ENCODE measurements at places on chromosomes 2 and 18. TPM values are rescaled to one million over a fixed set of nuclear protein-coding genes. Genes with fewer than 3 reads are reported as not detected.

The RNF152 gene
- 11.1 TPM for total RNA-seq

The AQP12B gene
- not detected for total RNA-seq

The CRYGC gene
- total RNA-seq, result not detected

The KIF3C gene
- 15.1 TPM for total RNA-seq

The NTSR2 gene
- total RNA-seq, result not detected

The TOGARAM2 gene
- not detected for total RNA-seq

The RNF181 gene
- 206 TPM for total RNA-seq

The GPAT2 gene
- 0.63 TPM for total RNA-seq

The APCDD1 gene
- 0.35 TPM for total RNA-seq

The MROH2A gene
- total RNA-seq, result not detected

The ITPRIPL1 gene
- total RNA-seq, result 0.99 TPM

The SPIRE1 gene
- total RNA-seq, result 21.4 TPM

The DLX1 gene
- total RNA-seq, result not detected

The AP1S3 gene
- total RNA-seq, result 75.5 TPM

The POTEI gene
- total RNA-seq, result not detected

The CCL20 gene
- 17.5 TPM for total RNA-seq

The PLEK gene
- total RNA-seq, result 0.05 TPM

The VIL1 gene
- total RNA-seq, result not detected

The EVX2 gene
- not detected for total RNA-seq

The EFHD1 gene
- 0.21 TPM for total RNA-seq

The SLC4A5 gene
- 0.14 TPM for total RNA-seq

The DSEL gene
- total RNA-seq, result 1.4 TPM

The CTNNA2 gene
- not detected for total RNA-seq

The FKBP1B gene
- 29.4 TPM for total RNA-seq

The CFAP65 gene
- total RNA-seq, result not detected

The CCBE1 gene
- total RNA-seq, result 0.85 TPM

The PREB gene
- 59.9 TPM for total RNA-seq

The NPHP1 gene
- 4.1 TPM for total RNA-seq

The SERPINB8 gene
- total RNA-seq, result 17.1 TPM

The CHST9 gene
- total RNA-seq, result 3.0 TPM

The SEPTIN2 gene
- total RNA-seq, result 226 TPM

The TMEM163 gene
- total RNA-seq, result not detected

The AMER3 gene
- total RNA-seq, result not detected

The GKN2 gene
- total RNA-seq, result not detected

The LCLAT1 gene
- 19.8 TPM for total RNA-seq

The EMILIN1 gene
- total RNA-seq, result 5.8 TPM

The ST8SIA5 gene
- total RNA-seq, result not detected
